Stimulated activated CD8-positive, alpha-beta memory T cell treated with anti-CD3 and anti-CD28 coated beads, Interleukin-2, amount 100 ng/mL, for 1 hour (primary cell): ENCODE measurements at places on chromosomes 16 and 17.

DNA sequence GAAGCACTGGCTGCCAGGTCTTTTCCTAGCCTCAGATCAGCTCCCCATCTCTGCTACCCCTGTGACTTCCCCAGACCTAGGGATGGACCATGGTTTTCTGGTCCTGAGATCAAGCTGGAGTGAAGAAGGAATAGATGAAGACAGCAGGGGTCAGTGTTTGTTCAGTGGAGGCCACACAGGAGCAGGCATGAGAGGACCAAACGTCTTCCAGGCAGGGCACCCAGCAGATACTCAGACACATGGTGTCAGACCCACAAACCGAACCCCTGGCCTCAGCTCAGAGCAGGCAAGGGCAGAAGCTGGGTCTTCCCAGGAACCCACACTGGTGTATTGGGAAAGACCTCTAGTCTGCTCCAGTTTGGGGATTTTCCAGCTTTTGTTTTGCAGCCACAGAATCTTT, 189.7 kb downstream of the IRX5 start:
- DNase-seq, result no peak

DNA sequence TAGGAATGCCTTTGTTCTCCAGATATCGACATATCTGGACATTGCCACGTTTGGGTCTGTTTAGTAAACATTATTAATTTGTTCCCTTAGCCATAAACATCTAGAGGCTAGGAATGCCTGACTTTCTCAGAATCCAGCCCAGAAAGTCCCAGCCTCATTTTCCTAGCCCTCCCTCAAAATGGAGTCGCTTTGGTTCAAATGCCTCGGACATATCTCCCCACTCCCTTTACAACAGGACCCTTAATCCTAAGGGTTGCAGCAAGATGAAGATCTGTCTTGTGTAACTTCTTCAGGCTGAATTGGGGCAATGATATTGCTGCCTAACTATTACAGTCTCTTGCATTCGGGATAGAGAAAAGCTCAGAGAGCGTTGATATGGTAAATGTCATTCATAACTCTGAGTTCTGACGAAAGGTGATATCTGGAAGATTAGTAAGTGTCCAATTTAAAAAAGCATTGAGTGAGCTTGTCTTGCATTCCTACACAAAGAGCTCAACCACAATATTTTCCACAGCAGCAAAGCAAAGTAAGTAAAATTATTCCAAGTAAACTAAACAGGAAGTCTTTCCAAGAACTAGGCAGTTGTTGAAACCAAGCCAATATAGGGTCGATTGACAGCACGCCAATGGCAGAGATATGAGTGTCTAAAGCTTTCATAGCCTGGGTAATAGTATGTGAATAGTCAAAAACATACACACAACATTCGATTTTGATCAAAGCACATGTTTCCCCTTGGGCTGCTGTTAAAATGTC, 46.0 kb upstream of the ARL4D start:
- DNase-seq, result no peak

DNA sequence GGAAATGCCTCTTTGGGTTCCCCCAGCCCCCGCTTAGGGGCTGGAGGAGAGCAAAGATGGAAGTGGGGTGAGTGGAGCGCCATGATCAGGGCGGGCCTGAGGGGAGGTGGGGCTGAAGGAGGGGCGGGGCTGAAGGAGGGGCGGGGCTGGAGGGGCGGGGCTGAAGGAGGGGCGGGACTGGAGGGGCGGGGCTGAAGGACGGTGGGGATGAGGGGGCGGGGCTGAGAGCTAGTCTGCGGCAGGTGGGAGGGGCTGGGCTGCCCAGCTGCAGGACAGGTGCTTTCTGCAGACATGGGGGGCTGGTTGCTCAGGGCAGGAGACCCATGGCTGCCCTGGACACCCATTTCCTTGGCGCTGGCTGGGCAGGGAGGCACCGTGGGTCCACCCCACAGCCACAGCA, 39.1 kb upstream of the PABPN1L start:
- no peak for DNase-seq

DNA sequence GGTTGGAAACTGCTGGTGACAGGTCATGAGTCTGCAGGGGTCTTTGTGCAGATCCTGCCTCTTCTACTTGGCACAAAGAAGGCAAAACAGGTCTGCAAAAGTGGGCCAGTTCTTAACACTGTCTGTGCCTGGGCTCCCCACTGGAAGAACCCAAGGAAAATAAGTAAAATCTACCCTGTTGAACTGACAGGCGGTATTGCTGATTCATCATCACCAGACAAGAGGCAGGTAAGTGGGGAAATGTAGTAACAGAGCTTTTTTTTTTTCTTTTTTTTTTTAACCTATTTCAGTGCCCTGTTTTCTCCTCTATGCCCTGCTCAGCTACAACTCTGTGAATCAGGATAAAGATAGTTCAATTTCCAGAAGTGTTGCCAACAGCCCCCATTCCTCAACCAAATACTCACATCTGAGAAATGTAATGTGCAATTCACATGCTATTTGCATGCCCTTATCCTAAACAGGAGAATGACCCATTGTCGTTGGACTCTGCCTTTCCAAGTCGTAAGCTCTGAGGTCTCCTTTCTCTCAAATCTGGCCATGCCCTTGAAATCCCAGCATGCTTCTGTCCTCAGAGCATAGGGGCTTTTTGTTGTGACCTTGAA, 237.0 kb downstream of the SOX9 start:
- DNase-seq, result no peak

DNA sequence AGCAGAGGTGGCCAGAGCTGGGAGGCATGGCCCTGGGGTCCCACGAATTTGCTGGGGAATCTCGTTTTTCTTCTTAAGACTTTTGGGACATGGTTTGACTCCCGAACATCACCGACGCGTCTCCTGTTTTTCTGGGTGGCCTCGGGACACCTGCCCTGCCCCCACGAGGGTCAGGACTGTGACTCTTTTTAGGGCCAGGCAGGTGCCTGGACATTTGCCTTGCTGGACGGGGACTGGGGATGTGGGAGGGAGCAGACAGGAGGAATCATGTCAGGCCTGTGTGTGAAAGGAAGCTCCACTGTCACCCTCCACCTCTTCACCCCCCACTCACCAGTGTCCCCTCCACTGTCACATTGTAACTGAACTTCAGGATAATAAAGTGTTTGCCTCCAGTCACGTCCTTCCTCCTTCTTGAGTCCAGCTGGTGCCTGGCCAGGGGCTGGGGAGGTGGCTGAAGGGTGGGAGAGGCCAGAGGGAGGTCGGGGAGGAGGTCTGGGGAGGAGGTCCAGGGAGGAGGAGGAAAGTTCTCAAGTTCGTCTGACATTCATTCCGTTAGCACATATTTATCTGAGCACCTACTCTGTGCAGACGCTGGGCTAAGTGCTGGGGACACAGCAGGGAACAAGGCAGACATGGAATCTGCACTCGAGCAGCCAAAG, 2.3 kb downstream of the CSF3 start:
- DNase-seq, result no peak

GRCh38 chr17:6269478-6269877, 165.4 kb downstream of the AIPL1 start:
- no peak for DNase-seq

GRCh38 chr17:3318336-3318735, 20.2 kb upstream of the OR3A1 start:
- DNase-seq, result no peak

DNA sequence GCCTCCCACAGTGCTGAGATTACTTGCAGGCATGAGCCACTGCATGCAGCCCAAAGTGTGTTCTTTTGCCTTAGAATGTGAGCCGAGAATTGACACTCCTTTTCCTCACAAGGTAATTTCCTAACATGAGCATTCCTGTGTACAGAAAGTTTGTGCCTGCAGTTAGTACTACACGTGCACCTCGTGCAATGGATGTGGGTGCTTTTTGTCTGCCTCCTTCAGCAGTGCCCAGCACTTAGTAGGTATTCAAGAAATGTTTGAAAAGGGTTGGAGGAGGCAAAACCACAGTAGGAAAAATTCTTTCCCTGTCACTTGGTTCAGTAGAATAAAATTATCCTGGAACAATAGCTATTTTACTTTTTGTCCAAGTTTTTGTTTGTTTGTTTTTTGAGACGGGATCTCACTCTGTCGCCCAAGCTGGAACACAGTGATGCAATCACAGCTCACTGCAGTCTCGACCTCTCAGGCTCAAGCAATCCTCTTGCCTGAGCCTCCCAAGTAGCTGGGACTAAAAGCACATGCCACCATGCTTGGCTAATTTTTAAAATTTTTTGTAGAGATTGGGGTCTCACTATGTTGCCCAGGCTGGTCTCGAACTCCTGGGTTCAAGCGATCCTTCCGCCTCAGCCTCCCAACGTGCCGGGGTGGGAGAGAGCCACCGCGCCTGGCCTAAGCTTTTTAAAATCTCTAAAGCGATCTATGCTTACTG, 2.4 kb downstream of the NDE1 start:
- no peak for DNase-seq

- DNase-seq, result no peak
These were observed 190.6 kb downstream of the CYLD start for GRCh38 chr16:50932348-50932935.

GRCh38 chr17:60630352-60630751, 30.4 kb downstream of the PPM1D start:
- DNase-seq, result no peak

- DNase-seq, result no peak
These were observed 62.9 kb upstream of the COX10 start for GRCh38 chr17:14006249-14006942.

DNA sequence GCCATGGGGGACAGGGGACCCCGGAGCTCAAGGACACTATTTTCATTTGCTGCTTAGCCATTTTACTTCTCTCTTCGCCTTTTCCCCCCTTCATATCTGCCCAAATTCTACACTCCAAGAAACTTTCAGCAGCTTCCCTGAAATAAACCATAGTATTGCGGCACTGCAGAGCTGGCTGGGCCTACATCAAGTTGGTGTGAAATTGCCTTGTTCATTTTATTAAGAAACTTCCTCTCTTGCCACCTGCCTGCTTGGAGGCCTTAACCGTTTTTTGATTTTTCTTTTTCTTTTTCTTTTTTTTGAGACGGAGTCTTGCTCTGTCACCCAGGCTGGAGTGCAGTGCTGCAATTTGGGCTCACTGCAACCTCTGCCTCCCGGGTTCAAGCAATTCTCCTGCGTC, 7.4 kb upstream of the CPNE2 start:
- DNase-seq, result no peak

- no peak for DNase-seq
These were observed 81.8 kb upstream of the RCVRN start for GRCh38 chr17:9986754-9987382.

- DNase-seq, result no peak
These were observed 13.5 kb upstream of the ADGRG1 start for GRCh38 chr16:57614944-57615343.

DNA sequence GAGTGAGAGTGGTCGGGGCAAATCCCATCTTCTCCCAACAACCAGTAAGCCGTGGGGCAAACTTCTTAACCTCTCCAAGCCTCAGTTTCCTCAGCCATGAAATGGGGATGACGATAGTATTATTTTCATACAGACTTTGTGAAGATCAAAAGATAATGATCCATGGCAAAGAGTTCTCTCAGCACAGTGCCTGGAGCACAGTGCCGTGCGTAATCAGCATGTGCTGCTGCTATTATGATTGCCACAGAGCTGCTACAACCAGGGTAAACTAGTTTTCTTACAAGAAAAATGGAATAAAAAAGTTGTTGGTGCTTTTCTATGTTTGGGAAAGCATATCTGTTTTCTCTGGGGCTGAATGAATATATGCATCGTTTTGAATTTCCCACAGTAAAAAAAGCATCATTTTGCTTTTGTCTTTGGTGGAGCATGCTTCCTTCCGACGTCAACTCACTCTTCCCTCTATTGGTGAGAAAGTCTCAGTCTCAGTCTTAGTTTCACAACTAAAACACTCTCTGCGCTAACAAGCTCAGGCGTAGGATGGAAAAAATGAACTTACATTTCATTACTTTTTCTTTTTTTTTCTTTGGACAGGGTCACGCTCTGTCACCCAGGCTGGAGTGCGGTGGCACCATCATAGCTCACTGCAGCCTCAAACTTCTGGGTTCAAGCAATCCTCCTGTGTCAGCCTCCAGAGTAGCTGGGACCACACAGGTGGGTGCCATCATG, 37.2 kb downstream of the CDK5R1 start:
- no peak for DNase-seq

GRCh38 chr16:66408163-66409048, 18.7 kb upstream of the BEAN1 start:
- no peak for DNase-seq

DNA sequence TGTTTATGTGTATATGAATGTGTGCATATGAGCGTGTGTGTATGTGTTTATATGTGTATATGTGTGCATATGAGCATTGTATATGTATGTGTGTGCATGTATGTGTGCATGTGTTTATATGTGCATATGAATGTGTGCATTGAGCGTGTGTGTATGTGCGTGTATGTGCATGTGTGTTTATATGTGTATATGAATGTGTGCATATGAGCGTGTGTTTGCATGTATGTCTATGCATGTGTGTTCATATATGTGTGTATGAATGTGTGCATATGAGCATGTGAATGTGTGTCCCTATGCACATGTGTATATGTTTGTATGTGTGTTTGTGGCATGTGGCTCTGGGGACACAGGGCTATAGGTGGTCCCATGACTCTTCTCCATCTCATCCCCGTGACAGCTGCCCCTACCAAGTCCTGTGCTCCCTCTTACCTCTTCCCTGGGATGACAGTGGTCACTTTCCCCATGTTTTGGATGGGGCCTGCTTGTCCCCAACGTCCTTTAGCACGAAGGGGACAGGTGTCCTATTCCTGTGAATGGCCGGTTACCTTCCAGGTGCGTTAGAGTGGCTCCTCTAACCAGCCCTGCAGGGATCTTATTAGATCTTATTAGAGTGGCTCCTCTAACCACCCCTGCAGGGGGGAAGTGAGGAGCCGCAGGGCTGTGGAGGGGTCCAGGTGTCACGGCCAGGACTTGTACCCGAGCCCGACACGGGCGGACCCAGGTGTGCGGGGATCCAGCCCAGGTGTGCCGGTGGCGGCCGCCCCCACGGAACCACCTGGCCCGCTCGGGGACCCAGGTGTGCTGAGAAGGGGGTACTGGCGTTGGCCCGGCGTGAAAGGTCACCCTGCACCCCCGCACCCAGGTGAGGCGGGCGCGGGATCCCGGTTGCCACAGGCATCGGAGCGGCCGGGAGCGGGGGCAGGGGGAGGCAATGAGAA, 105.6 kb downstream of the SEC14L1 start:
- DNase-seq, result no peak

DNA sequence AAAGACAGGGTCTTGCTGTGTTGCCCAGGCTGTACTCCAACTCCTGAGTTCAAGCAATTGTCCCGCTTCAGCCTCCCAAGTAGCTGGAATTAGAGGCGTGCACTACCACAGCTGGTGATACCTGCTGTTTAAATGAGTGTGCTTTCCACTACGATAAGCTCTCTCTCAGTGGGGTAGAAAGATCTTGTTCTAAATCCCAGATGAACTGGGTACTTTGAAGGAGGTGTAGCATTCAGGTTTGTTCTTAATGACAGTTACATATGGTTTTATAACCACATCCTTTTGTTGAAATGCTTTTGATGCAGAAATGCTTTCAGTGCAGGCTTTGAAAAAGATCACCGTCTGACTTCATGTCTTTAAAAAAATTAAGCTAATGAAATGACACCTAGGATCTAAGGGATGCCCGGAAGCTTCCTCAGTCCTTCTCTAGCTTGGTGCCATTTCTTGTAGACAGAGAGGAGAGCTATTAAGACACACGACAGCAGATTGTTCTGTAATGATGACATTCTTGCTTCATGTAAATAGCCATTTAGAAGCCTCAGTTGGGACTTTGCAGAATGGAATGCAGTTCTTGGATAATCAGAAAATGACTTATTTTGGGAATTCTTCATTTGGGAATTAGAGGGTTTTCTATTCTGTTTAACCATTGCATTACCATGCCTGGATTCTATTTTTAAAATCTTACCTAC, 19.5 kb downstream of the PMM2 start:
- DNase-seq, result no peak
